Fibroblast of the conjunctiva (primary cell): ENCODE measurements at places on chromosomes 11 and 22.

DNA sequence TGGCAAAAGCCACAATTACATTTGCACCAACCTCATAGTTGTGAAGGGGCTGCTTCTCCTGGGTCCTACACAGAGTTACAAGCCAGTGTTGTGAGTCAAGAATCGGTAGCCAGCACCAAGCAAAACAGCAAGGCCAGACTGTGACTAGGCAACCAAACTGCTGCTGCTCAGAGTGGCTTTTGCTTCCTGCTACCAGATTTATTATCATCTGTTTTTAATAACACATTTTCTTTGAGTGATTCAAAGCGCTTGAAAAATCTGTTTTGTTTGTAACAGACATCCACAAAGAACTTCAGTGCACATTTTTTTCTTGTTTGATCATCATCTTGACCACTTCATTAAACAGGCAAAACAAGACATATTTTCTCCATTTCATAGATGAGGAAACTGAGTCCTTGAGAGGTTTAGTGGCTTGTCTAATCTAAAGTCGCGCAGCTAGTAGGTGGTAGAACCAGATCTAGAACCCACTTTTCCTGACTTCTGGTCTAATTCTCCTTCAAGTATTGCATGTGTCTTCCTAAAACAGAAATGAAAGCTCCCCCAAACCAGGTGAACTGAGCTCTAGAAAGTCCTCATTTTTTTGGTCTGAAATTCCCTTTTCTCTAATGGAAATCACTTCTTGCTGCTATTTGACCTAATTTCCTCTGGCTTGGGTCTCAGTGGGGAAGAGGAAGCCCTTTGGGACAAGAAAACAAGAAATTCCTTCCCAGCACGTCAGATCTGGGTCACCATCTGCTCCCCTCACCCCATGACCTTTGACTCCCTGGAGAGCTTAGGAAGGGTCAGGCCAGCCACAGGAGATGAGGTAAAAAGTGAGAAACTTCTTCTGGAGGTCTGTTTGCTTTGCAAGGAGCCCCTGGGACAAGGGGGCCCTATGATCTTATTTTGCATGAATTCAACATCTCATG lies 39.9 kb downstream of the CWC15 start:
- peak; percentile 96 for DNase-seq

DNA sequence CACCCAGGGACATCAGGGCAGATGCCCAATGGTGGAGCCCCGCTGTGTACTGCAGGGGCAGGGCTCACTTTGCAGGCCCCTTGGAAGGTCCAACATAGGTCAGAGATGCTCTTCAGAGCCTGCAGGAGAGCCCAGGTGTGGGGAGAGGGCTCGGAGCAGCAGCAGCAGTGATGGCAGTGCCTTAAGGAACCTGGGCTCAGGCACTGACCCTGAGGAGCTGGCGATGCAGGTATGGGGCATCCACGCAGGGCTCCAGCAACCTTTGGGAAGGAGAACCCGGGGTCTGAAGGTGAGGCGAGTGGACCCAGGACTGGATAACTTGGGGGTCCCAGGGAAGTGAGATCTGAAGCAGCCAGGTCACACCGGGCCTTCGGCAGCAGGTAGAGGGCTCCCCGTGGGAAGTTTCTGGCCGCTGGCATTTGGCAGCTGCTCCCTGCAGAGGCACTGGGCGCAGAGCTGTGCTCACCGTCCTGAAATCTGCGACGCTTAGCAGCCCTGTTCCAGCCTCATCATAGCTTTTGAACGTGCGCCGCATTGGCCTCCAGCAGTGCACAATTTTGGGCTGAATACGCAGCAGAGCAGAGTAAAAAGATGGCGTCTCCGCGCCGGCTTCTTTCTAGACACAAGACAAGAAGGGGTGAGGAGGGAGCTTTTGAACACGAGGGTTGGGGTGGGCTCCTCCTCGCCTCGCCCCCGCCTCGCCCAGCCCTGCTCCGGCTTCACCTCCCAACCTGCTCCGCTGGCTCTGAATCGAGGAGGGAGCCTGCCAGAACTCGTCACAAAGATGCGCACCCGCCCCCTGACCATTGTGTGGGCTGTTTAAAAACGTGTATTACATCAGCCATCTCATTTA lies 118.8 kb downstream of the MPPED1 start:
- DNase-seq: no peak

GRCh38 chr11:122159861-122160260 lies 43.8 kb upstream of the BLID start:
- no peak for DNase-seq

DNA sequence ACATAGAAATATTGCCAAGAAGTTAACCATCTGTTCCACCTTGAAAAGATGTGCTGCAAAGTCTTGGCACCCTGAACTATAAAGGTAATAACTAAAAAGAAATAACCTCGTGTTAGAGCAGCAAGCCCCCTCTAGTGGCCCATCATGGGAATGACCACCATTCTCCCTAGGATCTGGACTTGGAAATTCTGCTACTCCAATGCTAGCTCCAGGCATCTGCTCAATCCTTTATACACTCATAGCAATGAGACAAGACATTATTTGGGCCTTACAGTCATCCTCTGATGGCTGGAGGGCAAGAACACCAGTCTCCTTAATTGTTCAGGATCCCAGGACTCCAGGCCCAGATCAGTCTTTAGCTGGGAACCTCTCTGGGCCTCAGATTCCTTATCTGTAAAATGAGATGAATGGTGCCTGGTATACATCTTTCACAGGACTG lies 76.0 kb downstream of the CWC15 start:
- peak; percentile 39 for DNase-seq

DNA sequence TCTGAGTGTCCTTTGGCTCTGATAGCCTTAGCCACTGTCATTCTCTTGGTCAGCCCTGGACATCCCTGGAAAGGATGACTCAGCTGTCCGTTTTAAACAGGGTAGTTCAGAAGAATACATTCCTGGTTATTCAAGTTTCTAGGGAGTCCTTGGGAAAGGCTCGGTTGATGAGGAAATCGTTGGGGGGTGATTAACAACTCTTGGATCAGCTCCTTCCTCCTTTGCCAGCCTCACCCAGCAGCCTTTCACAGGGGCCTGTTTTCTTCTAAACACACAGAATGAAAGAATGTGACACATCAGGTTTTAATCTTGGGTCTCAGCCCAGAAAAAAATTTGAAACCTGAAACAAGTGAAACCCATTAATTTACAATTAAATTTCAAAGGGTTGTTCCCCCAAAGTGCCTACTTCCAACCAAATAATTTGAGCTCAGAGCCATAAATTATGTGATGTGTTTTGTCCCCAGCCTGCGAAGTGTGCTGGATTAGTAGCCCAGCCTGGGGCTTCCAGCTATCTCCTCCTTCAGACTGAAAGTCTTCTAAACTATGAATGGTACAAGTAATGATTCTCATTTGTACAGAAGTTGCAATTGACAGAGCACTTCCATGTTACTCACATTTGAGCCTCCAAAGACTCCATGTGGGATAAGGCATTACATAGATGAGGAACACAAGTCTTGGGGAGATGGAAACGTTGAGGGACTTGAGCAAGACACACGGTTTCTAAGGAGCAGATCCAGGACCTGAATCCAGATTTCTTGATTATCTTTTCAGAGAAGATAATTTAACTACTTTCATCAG lies 19.3 kb upstream of the MRGPRX2 start:
- peak; percentile 31 for DNase-seq

- peak; percentile 83 for DNase-seq
These were observed 66.9 kb downstream of the NFAM1 start for GRCh38 chr22:42365111-42365865.

GRCh38 chr11:7869467-7869866 lies 61.6 kb downstream of the OR10A6 start:
- no peak for DNase-seq

DNA sequence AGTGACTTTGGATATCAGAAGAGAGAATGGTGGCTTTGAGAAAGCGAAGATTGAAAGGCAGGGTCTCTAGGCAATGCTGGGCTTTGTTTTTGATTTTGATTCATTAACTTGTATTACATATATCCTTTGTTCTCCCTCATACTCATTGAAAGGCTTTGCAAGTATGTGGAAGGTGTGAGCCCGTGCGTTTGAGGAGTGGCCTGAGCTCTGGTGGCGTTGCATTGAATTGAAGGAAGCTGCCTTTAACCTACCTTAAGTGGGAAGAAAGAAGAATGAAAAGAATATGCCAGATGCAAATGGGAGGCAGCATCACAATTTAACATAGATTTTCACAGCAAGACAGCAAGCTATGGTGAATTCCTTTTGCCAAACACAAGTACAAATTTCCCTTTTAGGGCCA lies 6.7 kb downstream of the MMP7 start:
- no peak for DNase-seq

DNA sequence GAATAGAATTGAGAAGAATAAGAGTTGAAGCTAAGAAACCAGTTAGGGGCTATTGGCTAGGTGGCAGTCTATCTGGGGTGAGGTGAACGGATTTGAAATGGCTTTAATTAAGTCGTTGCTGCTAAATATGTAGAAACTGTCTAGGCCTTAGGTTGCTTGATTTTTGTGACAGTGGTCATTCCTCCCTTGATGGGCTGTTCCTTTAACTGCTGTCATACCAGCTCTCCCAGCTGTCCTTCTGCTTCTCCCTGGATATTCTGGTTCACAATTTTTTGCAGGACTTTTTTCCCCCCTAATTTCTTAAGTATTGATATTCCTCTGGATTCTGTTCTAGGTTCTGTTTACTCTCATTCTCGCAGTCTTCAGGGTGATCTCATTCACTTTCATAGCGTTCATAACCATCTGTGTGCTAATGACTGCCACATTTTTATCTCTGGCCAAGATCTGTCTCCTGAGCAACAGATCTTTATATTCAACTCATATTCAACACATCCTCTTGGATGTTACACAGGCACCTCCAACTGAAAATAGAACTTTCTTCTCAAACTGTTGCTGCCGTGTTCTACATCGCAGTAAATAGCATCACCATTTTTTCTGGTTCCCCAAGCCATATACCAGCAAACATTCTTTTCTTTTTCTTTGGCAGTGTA lies 134.1 kb downstream of the UVRAG start:
- DNase-seq: peak; percentile 39

- DNase-seq: no peak
These were observed 548.1 kb downstream of the CNTN5 start for GRCh38 chr11:99568808-99569207.

GRCh38 chr11:93295921-93296575 lies 34.5 kb upstream of the DEUP1 start:
- no peak for DNase-seq

DNA sequence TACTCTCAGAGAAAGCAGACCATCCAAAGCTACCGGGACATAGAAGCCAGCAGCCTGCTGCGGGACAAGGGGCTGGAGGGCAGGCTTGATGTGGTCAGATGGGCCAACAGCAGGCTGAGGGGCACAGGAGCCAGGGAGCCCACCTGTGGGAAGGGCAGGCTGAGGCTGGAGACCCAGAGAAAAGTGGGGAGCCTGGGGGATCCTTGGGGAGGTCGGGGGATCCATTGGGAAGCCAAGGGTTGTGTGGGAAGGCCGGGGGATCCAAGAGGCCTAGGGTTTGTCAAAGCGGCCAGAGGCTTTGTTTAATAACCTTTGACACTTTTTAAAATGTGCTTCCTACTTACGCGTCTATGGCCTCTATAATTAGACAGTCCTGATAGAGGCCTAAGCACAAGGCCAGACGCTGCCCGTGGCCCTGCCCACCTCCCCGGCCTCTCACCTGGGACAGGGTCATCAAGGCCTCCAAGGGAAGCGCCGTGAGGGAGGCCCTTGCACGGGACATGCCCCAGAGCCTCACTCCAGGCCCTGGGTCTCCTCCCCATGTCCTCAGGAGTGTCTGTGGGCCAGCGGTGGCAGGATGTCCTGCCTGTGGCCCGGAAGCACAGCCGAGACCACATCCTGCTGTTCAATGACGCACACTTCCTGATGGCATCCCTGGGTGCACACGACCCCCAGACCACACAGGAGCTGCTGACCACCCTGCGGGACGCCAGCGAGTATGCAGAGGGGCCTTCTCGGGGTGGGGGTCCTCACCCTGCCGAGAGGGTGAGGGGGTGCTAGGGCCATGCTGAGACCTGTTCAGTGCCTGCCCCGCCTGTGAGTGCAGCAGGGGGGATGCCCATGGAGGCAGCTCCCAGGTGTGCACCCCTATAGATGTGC lies 8.6 kb upstream of the GTSE1 start:
- DNase-seq: no peak

DNA sequence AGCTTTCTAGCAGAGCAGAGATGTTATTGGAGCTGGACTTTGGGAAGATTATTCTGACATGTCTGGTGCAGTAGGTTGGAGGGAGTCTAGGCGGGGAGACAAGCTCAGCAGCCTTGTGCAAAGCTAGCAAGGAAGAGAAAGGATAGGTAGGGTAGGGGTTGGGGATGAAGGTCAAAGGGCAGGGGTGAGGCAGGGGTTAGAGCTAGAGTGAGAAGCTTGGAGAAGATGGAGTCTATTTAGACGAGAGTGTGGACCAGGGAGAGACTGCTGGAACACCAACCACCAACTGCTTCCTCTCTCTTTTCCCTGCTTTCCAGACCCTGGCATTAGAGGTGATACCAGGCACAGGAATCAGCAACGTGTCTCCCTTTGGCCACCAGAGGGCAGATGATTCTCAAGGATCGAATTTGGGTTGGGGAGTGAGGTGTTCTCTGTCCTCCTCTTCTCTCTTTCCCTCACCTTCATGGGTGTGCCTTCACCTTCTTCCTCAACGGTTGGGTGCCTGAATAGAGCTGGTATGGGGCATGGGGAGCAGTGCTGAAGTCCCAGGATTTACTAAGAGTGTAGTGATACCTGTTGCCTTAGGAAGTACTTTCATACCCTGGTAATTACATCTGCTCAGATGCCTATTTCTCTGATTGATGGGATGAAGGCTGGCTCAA lies 1.8 kb upstream of the MARK2 start:
- peak; percentile 44 for DNase-seq

- no peak for DNase-seq
These were observed 32.0 kb downstream of the TRIM66 start for GRCh38 chr11:8650401-8650990.

DNA sequence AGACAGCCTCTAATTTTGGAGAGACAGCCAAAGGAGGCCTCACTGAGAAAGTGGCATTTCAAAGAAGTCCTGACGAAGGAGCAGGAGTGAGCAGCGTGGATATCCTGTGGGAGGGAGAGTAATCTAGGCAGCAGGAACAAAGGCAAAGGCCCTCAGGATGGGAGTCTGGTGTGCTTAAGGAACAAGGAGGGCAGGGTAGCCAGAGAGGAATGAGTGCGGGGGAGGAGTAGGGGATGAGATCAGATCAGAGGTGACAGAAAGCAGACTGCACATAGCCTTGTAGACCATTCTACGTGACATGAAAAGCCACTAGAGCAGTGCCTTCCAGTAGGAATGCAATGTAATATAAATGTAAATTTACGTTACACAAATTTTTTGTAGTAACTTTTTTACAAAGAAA lies 5.6 kb downstream of the SLC36A4 start:
- DNase-seq: no peak

- DNase-seq: no peak
These were observed 1.7 kb upstream of the TMEM135 start for GRCh38 chr11:87035976-87036583.

GRCh38 chr22:26481112-26481693 lies 2.4 kb downstream of the HPS4 start:
- DNase-seq: no peak
